MG63 (cell line): ENCODE measurements at places on chromosomes 13 and 19.

DNA sequence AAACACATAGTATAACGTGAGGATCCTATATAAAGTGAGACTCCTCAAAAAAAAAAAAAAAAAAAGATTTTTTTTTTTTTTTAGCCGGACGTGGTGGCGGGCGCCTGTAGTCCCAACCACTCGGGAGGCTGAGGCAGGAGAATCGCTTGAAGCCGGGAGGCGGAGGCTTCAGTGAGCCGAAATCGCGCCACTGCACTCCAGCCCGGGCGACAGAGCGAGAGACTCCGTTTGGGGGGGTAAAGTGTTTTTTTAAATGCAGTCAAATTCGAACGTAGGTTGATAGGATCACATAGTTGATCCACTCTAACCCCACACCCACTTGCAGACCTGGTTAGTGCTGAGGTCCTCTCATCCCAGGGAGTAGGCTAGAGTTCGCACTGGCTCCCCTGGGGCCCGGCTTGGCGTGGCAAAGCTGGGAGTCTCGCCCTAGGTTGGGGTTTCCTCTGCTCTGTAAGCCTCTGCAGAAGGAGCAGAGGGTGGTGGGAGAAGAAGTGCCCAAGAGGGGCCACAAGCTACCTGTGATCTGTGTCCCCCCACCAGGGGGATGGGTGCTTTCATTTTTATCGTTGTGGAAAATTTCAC is 6.5 kb downstream of the RNF225 start:
- no peak for DNase-seq

DNA sequence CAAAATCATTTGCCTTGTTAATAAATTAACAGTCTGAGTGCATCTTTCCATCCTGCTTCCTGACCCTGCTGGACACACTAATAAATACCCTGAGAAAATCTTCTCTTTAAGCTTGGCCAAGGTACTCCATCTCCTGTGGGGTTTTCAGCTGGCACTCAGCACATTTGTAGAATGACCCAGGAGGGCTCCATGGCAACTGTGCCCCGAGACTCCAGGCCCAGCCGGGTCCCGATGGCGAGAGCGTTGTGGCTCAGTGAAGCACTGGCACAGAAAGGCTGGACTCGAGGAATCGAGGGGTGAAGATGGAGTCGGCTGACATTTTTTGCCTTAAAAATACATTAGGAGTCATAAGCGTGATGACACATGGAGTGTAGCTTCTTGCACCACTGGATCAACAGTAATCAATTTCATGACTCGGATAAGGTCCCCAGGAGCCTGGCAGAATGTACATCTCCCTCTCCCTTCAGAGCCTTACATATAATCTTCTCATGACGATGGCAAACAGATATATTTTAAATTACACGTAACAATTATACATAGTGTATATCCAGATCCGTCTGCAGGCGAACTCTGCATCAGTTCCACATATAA is 85.4 kb downstream of the SLC7A1 start:
- no peak for DNase-seq

GRCh38 chr19:44757735-44758505 is 9.4 kb downstream of the BCL3 start:
- no peak for DNase-seq

- DNase-seq = no peak
Observed at GRCh38 chr19:12880551-12881171, 588 bp downstream of the DNASE2 start.

DNA sequence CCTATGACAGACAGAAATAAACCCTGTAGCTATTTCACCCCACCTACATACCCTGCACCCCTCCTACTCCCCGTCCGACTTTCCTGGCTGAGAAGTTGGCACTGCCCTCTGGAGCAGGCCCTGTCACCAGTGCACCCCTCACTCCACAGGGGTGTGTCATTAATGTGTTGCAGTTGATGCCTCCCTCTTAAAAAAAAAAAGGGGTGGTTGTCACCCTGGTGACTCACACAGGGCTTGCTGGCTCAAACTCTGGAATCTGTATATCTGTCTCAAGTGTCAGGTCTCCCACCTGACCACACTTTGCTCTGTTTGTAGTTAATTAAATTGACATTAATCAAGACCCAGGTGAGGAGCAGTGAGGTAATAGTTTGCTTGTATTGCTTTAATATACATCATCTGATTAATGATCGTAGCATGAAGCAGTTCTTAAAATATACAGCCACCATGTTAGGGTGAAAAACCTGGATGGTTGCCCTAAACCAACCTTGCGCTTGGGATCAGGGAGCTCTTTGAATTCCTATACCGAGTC is 2.0 kb upstream of the GATAD2A start:
- DNase-seq = peak; percentile 70

GRCh38 chr19:1468274-1468820 is 10.7 kb downstream of the C19orf25 start:
- no peak for DNase-seq

GRCh38 chr19:291006-291521 is at the start of gene PLPP2:
PLPP2 (minus strand) TSS chr19:291403; CDS start chr19:291336, 67 bp downstream.
- DNase-seq = no peak

GRCh38 chr19:1223018-1223855 is 14.6 kb downstream of the CBARP start:
- DNase-seq = no peak
